Mesenchymal stem cell (in vitro differentiated cells and primary cell): ENCODE measurements at places on chromosomes 6 and 20.

GRCh38 chr6:64012351-64013001 lies 376.9 kb downstream of the PHF3 start:
- DNase-seq, result peak; percentile 85

- no peak for DNase-seq
Observed at GRCh38 chr20:36493801-36494114, 47.6 kb upstream of the MYL9 start.

DNA sequence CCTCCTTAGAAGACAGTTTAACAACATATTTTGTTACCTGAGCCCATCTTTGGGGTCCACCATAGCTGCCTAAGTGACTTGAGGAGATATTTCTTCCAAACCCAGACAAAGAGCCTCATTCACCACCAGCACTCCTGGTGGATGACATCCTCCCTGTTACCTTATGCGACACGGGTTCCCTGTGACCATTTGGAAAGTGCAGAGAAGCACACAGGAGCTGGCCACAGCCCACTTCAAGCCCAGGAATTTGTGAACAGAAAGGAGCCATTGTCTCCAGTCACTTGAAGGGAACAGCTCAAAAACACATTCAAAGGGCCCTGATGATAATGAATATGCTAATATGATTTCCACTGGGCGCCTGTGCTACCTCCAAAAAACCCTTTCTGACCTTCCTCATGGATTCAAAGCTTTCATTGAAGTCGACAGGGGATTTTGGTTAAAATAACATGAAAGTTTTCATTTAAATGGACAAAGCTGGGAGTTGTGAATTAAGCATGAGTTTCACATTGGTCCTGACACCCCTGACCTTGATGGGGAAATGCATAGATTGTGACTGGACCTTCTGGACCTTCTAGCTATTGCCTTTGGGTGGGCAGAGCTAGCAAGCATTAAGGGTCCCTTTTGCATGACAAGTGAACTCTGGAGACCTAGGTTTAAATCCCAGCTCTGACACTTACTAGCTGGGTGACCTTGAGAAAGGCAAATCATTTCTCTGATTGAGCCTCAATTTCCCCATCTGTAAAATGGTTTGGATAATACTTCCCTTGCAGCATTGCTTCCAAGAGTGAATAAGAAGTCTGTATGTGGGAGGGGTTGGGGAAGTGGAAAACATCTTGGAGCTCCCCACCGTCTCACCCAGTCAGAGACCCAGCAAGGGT lies 83.3 kb upstream of the SIRPA start:
- peak; percentile 37 for DNase-seq

- no peak for DNase-seq
Observed at GRCh38 chr6:30211899-30212298, 1.3 kb downstream of the TRIM26 start.

DNA sequence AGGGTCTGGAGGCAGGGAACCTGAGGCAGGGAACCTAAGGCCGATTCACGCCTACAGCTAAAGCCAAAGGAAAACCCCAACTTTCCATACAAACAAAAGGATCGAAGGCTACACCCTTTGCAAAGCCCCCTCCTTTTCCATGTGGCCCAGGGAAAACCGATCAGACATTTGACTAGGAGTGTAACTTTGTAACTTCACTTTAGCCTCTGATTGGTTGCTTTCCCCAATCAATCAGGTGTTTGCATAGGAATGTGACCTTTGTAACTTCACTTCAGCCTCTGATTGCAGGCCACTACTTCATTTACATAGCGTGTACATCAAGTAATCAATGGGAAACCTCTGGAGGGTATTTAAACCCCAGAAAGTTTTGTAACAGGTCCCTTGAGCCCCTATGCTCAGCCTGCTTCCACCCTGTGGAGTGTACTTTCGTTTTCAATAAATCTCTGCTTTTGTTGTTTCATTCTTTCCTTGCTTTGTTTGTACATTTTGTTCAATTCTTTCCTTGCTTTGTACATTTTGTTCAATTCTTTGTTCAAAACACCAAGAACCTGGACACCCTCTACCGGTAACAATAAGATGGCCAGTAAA lies 43.3 kb downstream of the CHD6 start:
- DNase-seq, result no peak

GRCh38 chr6:1001655-1002349 lies 308.9 kb upstream of the EXOC2 start:
- no peak for DNase-seq

DNA sequence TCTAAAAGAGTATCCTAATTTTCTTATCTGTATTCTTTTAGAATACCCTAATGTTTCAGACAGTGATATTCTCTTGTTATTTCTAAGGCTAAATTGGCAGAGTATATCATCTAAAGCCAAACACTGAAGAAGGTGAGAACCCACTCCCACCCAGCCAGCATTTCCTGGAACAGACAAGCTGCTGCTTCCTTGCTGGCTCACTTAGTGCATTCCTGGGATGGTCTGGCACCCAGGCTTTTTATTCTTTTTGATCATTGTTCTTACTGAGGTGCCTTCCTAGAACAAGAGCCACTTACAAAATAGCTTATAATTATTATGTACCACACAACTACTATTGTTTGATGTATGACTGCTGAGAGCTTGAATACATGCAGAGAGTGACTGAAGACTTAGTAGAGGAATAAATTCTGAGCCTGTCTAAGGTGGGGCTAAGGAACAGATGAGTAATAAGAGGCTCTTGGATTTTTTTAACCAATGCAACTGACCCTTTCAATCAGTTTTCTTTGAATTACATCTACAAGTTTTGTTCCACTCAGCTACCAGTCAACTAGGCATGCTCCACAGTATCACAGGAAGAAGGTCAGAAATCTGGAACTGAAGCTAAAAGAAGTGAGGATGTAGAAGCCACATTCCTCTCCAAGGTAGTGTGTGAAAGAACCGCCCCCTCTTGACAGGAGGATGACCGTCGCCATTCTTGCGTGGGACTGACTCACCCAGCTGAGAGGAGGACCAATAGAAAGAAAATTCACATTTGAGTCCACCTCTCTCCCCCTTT lies 30.1 kb downstream of the PRPH2 start:
- DNase-seq, result peak; percentile 67

DNA sequence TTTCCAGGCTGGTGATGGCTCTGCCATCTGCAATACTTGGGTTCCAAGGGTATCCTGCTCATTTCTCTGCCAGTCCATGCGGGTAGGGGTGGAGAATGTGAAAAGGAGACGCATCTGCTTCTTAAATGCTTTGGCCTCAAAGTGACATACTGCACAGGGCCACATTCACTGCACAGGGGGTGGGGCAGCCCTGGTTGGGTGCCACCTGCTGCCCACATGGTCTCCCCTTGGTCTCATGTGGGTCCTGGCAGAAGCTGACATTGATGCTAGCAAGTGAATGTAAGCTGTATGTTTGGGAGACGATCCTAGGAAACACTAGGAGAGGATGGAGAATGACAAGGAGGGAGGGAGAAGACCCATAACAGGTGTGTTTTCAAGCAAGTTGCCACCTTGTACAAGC lies 140.9 kb downstream of the EDN3 start:
- DNase-seq, result no peak

GRCh38 chr6:12627053-12627452 lies 89.5 kb upstream of the PHACTR1 start:
- DNase-seq, result no peak

GRCh38 chr20:56460459-56460858 lies 8.0 kb upstream of the RTF2 start:
- DNase-seq, result no peak

DNA sequence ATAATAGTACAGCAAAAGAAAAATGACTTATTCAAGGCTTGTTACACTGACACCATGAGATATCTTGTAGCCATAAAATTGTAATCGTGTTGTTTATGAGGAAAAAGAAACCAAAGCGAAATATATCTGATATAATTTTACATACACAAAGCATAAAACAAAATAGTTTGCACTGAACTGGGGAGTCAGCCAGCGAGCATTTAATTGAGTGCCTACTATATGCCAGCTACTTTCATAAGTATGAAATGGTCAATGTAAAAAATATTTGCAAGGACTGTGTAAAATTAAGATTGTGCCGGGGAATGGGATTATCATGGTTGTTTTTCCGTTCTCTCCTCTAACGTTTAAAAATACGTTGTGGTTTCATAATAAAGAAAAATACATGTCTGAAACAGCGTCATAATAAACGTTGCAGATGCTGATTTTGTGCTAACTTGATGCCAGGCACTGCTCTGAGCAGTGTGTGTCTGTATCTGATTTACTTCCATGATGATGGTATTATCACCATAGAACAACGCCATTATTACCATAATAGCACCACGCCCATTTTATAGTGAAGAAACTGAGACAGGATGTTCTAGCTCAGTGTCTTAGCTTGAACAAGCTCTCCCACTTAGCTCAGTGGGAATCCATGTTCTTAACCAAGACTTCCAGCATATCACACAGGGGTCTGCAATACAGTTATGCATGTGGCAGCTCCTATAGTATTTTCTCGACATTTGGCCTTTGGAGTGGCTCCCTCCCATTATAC lies 144.6 kb downstream of the BCAS1 start:
- no peak for DNase-seq

- no peak for DNase-seq
Observed at GRCh38 chr20:47843886-47844567, 58.7 kb upstream of the SULF2 start.

- no peak for DNase-seq
Observed at GRCh38 chr20:48231253-48231930, 446.1 kb upstream of the SULF2 start.

- no peak for DNase-seq
Observed at GRCh38 chr20:4154958-4155411, 139.6 kb upstream of the RNF24 start.
